A673 (cell line): ENCODE measurements at places on chromosomes 11 and 22. TPM values are rescaled to one million over a fixed set of nuclear protein-coding genes. Genes with fewer than 3 reads are reported as not detected.

DNA sequence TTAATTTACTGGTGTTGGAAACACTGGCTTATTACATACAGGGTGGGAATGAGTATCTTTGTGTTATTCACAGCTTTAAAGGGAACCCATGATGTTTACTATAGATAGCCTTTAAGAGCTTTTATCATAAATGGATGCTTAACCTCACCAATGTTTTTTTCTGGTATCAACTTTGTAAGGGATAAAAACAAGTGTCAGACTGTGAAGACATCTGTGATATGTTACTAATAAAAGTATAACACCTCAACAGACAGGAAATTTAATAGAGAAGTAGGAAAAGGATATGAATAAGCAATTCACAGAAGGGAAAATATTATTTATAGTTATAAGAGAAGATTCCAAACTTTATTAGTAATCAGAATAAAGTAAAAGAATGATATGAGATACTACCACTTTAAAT, 46.3 kb downstream of the ACAT1 start:
- DNase-seq, result no peak

DNA sequence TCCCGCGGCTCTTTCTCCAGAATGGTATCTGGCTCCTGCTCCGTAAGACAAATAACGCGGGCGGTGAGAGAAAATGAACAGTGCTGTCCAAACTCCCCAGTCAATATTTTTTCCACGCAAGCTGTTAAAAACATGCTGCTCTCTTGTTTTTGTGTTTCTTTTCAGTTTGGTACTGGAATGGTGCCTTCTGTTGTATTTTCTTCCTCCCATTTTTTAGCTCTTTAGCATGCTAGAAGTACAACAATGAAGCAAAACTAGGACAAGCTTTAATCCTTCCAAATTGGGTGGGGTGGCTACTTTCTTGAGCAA, 599 bp upstream of the PPP2R1B start:
- DNase-seq, result no peak

TMA7B gene
- total RNA-seq, result not detected in 2 replicates

GRCh38 chr11:94647926-94648325, 80.8 kb downstream of the PIWIL4 start:
- DNase-seq, result no peak

GRCh38 chr11:111633756-111634362, 31.6 kb downstream of the SIK2 start:
- DNase-seq, result peak; percentile 68

MCAM gene
- total RNA-seq, result 14.4 and 20.0 TPM in 2 replicates

GRCh38 chr22:17976121-17976520, 48.2 kb downstream of the MICAL3 start:
- DNase-seq, result no peak

CELF1 gene
- 246 and 257 TPM in 2 replicates for total RNA-seq

DNA sequence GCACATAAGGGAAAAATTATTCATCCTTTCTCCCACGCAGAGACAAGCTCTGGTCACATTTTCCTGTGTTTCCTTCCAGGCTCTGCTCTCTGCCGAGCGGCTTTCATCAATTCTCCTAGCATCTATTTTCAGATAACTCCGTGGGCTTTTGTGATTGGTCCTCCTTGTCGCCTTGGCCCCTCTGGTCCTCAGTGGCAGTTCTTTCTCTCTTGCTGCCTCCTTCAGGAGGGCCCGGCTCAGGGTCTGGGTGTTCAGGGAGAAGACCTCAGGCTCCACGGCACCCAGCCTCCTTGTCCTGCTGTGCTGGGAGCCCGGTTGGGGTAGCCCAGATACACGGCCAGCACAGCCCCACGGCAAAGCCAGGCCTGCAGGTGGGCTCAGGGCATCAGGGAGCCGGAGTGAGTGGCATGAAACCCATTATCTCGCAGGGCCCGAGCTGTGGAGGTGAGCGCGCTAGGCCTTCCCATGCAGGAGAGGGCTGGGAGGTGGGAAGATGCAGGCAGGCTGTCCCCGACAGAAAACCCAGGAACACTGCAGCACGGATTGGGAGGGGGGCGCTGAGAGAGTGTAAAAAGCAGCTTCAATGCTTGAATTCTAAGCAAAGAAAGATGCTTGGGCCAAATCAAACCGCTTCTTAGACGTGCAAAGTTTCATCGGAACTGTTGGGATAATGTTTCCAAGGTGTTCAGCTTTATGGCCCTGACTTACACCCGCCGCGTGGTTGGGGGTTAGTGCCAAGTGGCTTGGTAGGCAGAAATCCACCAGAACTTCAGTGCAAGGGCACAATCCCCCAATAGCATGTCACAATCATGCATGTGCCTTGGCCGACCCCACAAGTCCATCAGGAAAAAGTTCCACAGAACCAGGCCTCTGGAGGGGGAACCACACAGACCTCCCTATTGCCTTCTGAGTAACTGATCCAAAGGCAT, 81.9 kb upstream of the WNT7B start:
- no peak for DNase-seq

DNA sequence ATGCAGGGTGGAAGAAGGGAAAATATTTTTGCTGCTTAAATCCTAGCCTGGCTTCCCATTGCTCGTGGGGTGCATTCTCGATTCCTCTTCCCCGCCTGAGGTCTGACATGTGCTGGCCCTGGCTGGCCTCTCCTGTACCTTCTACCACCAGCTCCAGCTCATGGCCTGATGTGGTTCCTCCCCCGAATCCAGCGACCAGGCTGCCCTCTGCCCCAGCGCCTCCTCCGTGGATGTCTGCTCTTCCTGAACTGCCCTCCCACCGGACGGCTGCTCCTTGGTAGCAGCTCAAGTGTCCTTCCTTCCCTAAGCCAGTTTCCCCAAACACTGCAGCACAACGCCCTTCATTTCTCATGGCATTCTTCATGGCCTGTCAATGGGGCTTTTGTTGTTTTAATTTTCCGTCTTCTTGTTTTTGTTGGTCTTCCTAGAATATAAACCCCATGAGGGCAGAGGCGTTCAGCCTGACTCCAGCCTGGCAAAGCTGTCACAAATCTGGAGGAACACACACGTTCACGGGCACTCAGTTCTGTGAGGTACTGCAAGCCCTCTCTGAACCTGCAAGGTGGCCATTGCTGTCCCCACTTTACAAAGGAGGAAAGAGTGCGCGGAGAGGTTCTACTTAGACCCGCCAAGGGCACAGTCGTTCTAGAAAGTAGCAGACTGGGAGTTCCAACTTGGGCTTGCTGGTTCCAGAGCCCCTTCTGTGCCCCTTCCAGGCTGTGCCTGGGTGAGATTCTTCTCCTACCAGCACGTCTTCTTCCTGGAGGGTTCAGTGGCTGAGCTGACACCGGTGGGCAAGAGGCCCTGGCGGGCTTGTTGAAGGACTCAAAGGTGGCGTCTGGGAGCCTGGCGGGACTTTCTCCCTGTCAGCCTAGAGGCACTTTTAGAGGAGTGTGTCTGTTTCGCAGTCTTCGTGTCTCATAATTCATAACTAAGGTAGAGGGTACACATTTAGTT, 953 bp upstream of the LRP5 start:
- DNase-seq, result no peak

GRCh38 chr11:9130297-9130696, 38.9 kb upstream of the SCUBE2 start:
- no peak for DNase-seq

- no peak for DNase-seq
These were observed 58.7 kb downstream of the FDX1 start for GRCh38 chr11:110488446-110488845.

SDHAF2 gene
- 46.6 and 49.1 TPM in 2 replicates for total RNA-seq

MRGPRX3 gene
- total RNA-seq, result not detected in 2 replicates

GRCh38 chr11:9461760-9462134, 935 bp downstream of the ZNF143 start:
- no peak for DNase-seq

GRCh38 chr22:30002861-30003486, 77.3 kb upstream of the HORMAD2 start:
- DNase-seq, result no peak

DNA sequence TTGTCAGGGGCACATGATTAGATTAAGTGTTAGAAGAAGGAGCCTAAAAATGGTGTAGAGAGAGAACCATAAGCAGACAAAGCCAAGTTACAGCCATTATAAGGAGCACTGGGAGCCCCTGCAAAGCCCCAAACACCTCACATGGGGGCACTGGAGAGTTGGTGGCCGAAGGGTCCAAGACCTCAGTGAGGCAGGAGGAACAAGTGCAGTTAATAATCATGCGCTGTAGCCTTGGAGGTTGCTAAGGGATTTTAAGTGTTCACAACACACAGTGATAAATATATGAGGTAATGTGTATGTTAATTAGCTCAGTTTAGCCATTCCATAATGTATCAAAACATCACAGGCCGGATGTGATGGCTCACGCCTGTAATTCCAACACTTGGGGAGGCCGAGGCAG, 54.4 kb upstream of the JAM3 start:
- no peak for DNase-seq

- DNase-seq, result peak; percentile 92
These were observed 104.5 kb upstream of the RAG2 start for GRCh38 chr11:36702330-36703054.

- DNase-seq, result no peak
These were observed 10.5 kb upstream of the PHOX2A start for GRCh38 chr11:72254299-72254993.

DNA sequence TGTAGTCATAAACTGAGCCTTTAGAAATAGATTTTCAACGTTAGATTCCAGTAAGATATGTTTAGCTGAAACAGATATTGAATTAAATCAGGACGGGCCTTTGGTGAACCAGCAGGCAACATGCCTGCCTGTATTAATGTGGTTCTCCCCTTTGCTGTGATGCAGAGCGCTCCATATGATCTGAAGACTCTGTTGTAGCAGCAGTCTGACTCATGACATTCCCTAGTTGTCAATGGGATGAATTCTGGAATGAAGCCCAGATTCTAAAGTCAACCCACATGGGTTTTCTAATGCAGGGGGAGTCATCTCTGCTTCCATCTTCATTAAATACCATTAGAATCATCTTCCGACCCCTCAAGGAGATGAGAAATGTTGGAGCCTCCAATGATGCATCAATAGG, 864.5 kb downstream of the NTM start:
- peak; percentile 29 for DNase-seq

GRCh38 chr11:21612326-21612725, 580.6 kb upstream of the ANO5 start:
- DNase-seq, result no peak

GRCh38 chr22:35581023-35581413, 36.1 kb downstream of the MB start:
- no peak for DNase-seq

PNPLA5 gene
- total RNA-seq, result not detected in 2 replicates

DNA sequence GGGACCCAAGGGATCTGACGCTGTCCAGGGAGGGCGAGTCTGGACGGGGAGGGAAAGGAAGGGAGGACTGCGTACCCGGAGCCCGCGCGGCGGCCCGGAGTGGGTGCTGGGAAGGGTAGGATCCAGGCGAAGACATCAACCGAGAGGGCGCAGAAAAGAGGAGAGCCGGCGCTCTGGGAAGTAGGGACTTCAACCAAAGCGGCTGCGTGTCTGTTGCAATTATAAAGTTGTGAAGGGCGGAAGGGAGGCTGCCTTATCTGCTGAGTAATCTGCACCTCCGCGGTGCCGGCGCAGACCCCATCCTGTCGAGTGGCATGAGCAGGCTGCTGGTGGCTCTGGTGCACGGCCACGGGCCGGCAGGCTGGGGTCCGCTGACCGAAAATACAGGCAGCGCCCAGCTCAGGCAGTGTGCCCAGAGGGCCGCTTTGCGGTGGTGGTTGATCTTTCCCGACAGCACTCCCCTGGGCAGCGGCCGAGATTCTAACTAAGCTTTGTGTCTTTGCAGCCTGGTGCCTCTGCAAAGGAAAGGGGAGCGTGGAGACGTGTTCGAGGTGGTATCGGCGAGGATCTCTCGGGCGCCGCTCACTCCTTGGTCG, 978 bp downstream of the C11orf87 start:
- DNase-seq, result peak; percentile 39

KCNJ1 gene
- total RNA-seq, result not detected in 2 replicates

GRCh38 chr22:49760280-49760629, 67.4 kb downstream of the BRD1 start:
- DNase-seq, result no peak

MUC5AC gene
- not detected in 2 replicates for total RNA-seq

DNA sequence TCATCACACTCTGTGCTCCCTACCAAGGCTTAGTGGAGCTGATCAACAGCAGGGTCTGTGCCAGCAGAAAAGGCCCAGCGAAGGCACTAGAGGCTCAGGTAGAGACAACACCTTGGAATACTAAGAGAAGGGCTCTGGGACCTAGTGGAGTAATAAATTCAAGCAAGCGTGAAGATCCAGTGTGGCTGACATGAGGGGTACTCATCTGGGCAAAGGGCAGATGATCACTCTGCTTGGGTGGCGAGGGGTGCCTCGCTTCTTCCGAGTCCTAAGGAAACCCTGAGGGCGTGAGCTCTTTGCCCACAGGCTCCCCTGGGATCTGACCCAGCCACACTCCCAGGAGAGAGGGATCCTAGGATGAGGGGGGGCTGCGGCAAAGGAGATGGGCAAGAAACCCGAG, 3.5 kb upstream of the TPBGL start:
- no peak for DNase-seq

MISFA gene
- total RNA-seq, result 4.6 and 5.8 TPM in 2 replicates

GRCh38 chr22:42256220-42256619, 14.2 kb downstream of the TCF20 start:
- no peak for DNase-seq

DNA sequence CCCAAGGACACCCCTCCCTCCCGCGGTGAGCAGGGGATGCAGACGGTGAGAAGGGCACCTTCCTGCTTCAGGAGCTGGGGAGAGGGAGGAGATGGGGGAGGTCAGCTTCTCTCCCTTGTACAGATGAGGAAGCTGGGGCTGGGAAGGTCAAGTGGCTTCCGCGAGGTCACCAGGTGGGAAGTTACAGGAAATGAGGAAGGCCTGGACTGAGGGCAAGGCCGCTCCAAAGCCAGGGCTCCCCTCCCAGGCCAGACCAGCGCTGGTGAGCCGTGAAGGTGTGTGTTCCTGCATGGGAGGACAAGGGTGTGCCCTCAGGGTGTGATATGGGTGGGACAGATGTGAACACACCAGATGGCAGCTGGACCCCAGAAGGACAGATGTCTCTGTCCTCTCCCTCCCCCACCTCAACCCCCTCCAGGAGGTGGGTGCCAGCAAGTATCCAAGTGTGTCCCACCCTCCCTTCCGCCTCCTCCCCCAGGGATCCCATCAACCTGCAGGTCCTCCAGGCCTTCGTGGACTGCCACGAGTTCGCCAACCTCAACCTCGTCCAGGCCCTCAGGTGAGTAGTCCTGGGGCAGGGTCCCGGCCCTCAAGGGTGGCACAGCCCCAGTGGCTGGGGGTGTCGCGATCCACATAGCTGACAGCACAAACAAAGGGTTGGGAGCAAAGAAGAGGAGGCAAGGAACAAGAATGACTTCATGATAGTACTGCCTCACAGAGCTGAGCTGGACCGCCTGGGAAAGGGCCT, 16.6 kb downstream of the CYTH4 start:
- DNase-seq, result no peak

- no peak for DNase-seq
These were observed 45.4 kb downstream of the TIMP3 start for GRCh38 chr22:32846780-32847491.

GRCh38 chr11:19723572-19724342, 11.1 kb downstream of the NAV2 start:
- DNase-seq, result no peak

ASPHD2 gene
- 1.2 and 1.4 TPM in 2 replicates for total RNA-seq

- DNase-seq, result no peak
These were observed 21.2 kb downstream of the A4GALT start for GRCh38 chr22:42699281-42699975.

CSNK2A3 gene
- 1.1 and 1.4 TPM in 2 replicates for total RNA-seq

TNNT3 gene
- not detected in 2 replicates for total RNA-seq
